ENCODE measurements at places on chromosomes 16 and 17. TPM values are rescaled to one million over a fixed set of nuclear protein-coding genes. Genes with fewer than 3 reads are reported as not detected.

Gene IL21R
- 0.07 TPM for total RNA-seq

Gene TBC1D3I
- total RNA-seq: 0.35 TPM

Gene TANC2
- 7.3 TPM for total RNA-seq

Gene ACLY
- 289 TPM for total RNA-seq

Gene OR4D1
- 0.15 TPM for total RNA-seq

Gene TBC1D28
- 0.24 TPM for total RNA-seq

Gene NOXO1
- 1.7 TPM for total RNA-seq

Gene KRT33B
- total RNA-seq: not detected

Gene ABCA9
- total RNA-seq: not detected

Gene PLLP
- total RNA-seq: 1.8 TPM

Gene CA7
- 0.55 TPM for total RNA-seq

GRCh38 chr17:80871341-80871740, 120.3 kb upstream of the CHMP6 start:
- H3K36me3 ChIP-seq: peaks cover 12% of the 10 kb centered on the region
- H3K27ac ChIP-seq: no peak overlapping the region
- no peaks in the 10 kb centered on the region for H3K27me3 ChIP-seq

- no peak overlapping the region for H3K4me3 ChIP-seq
- no peaks in the 10 kb centered on the region for H3K4me1 ChIP-seq
- no peaks in the 10 kb centered on the region for H3K27me3 ChIP-seq
- peaks cover 78% of the 10 kb centered on the region for H3K36me3 ChIP-seq
Measured at GRCh38 chr16:3737181-3737580, 19.9 kb upstream of the TRAP1 start.

GRCh38 chr17:68850749-68851510, 104.3 kb downstream of the ABCA8 start:
- no peak for DNase-seq
- H3K27ac ChIP-seq: no peak overlapping the region
- H3K4me3 ChIP-seq: no peak overlapping the region
- H3K36me3 ChIP-seq: no peaks in the 10 kb centered on the region
- no peaks in the 10 kb centered on the region for H3K4me1 ChIP-seq

GRCh38 chr17:3447625-3448024, 14.0 kb upstream of the OR1E2 start:
- no peaks in the 10 kb centered on the region for H3K4me1 ChIP-seq
- H3K4me3 ChIP-seq: no peak overlapping the region
- H3K27ac ChIP-seq: no peak overlapping the region
- no peaks in the 10 kb centered on the region for H3K36me3 ChIP-seq

DNA sequence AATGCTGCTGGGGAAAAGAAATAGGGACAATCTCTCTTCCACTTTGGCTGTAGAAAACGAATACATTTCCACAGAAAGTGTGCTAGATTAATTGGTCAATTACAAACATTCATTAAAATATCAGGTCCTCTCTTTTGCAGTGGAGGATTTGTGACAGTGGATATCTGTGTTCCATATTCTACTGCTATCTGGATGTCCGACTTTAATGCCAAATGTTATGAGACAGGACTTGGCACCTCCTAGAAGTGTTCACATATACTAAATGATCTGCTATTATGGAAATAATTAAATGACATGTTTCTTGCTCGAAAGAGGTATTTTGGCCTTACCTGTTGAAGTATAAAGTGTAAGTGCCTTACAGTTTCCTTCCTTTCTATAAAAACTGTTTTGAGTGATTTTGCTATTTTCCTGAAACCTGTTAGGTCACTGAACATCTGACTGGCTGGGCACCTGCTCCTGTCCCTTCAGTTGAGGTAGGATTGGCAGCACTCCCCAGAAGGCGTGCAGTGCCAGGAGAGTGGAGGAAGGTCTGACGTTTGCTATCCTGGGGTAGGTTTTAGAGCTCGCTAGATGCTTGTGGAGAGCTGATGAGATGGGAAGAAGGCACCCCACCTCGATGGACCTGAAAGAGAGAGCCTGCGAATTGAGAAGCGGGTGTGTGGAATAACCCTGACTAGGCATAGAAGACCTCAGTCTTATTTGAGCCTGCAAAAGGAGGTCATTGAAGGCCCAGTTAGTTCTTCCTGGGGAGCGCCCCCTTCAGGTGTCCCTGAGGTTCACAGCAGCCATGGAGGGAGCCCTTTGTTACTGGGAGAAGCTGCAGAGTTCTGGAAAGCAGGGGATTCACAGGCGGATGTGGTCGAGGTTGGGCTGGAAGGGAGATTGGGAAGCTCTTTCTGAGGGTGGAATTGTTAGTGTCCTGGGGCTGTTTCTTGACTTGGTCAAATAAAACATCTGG, 159.4 kb upstream of the ZNF267 start:
- no peak overlapping the region for H3K27ac ChIP-seq
- no peaks in the 10 kb centered on the region for H3K27me3 ChIP-seq
- peak; percentile 66 for DNase-seq

GRCh38 chr17:17516941-17517720, 20.9 kb upstream of the RASD1 start:
- DNase-seq: no peak
- H3K4me3 ChIP-seq: no peak overlapping the region
- peaks cover 4% of the 10 kb centered on the region for H3K36me3 ChIP-seq
- no peak overlapping the region for H3K27ac ChIP-seq
- no peaks in the 10 kb centered on the region for H3K27me3 ChIP-seq

- no peaks in the 10 kb centered on the region for H3K27me3 ChIP-seq
- H3K27ac ChIP-seq: no peak overlapping the region
- H3K36me3 ChIP-seq: no peaks in the 10 kb centered on the region
- DNase-seq: no peak
- peaks cover 7% of the 10 kb centered on the region for H3K4me1 ChIP-seq
Measured at GRCh38 chr16:20045886-20046285, 27.8 kb downstream of the GPR139 start.

- no peak overlapping the region for H3K27ac ChIP-seq
- H3K27me3 ChIP-seq: no peaks in the 10 kb centered on the region
- H3K36me3 ChIP-seq: no peaks in the 10 kb centered on the region
- H3K4me3 ChIP-seq: no peak overlapping the region
Measured at GRCh38 chr16:52925143-52925542, 127.6 kb downstream of the CHD9NB start.

GRCh38 chr17:65359016-65359415, 202.4 kb downstream of the AXIN2 start:
- H3K27me3 ChIP-seq: no peaks in the 10 kb centered on the region
- no peak overlapping the region for H3K4me3 ChIP-seq
- H3K4me1 ChIP-seq: no peaks in the 10 kb centered on the region
- H3K27ac ChIP-seq: no peak overlapping the region

DNA sequence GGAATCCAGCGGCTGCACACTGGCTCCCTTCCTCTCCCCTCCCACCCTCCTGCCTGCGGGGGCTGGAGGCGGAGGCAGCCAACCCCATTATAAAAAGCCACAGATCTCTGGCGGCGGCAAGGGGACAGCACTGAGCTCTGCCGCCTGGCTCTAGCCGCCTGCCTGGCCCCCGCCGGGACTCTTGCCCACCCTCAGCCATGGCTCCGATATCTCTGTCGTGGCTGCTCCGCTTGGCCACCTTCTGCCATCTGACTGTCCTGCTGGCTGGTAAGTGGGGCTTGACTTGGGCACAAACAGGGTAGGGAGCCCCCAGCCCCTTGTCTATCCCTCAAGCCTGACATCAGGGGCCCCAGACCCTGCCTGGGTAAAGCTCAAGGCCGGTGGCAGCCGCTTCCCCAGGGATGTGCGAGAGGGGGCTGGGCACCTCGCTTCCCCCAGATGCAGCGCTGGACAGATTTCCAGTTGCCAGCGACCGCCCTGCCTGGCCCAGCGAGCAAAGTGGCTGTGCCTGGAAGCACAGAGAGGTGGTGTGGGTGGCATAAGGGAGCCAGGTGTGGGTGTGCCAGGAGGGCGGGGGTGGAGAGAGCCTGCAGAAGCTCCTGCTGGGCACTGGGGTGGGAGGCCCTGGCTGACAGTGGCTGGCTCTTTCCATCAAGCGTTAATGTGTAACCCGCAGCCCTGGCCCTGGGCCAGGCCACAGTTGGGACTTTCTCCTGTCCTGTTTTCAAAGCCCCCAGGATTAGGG, at the start of gene CX3CL1:
TSS of gene CX3CL1 (plus strand) at position 119 of the 745 bp plus-strand sequence. CDS start at position 198, 79 bp downstream.
- peak within 1 kb of the TSS; percentile 68 for H3K4me3 ChIP-seq
- no peaks in the 10 kb centered on the region for H3K36me3 ChIP-seq
- peak; percentile 86 for DNase-seq
- H3K27me3 ChIP-seq: no peaks in the 10 kb centered on the region
- H3K4me1 ChIP-seq: peaks cover 3% of the 10 kb centered on the region

GRCh38 chr16:68372381-68372720, 61.5 kb downstream of the PRMT7 start:
- H3K27me3 ChIP-seq: no peaks in the 10 kb centered on the region
- H3K4me3 ChIP-seq: no peak overlapping the region
- no peaks in the 10 kb centered on the region for H3K36me3 ChIP-seq
- no peak overlapping the region for H3K27ac ChIP-seq
- no peak for DNase-seq

DNA sequence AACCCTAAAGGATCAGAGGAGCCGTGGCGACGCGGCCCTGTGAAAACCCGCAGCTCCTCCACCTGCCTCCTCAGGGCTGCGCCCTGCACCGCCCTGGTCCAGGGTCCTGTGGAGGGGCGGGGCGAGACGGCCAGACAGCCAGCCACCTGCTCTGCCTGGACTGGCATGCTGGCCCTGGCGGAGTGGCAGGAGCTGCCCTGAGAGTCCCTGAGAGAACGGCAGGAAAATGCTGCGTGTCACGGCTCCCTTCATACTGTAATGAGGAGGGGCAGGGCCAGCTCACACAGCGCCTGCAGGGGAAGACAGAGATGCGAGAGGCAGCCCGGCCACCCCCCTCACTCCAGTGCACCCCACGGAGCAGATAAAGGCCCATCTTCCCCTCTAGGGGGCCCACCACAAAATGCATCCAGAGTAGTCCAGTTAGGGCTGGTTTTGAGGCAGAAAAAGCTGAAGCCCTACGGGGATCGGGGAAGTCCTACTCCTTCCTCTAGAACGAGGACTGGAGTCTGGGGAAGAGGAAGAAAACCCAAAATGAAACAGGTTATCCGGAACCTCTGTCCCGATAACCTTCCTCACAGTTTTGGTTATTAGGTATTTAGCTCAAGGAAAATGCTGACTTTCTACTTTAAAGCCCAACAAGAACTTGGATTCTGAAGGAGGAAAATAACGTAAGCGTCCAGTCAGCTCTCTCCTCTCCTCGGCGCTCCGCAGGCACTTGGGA, 97.6 kb upstream of the DNAH17 start:
- no peak overlapping the region for H3K27ac ChIP-seq
- no peaks in the 10 kb centered on the region for H3K27me3 ChIP-seq
- no peaks in the 10 kb centered on the region for H3K36me3 ChIP-seq
- H3K4me3 ChIP-seq: no peak overlapping the region

DNA sequence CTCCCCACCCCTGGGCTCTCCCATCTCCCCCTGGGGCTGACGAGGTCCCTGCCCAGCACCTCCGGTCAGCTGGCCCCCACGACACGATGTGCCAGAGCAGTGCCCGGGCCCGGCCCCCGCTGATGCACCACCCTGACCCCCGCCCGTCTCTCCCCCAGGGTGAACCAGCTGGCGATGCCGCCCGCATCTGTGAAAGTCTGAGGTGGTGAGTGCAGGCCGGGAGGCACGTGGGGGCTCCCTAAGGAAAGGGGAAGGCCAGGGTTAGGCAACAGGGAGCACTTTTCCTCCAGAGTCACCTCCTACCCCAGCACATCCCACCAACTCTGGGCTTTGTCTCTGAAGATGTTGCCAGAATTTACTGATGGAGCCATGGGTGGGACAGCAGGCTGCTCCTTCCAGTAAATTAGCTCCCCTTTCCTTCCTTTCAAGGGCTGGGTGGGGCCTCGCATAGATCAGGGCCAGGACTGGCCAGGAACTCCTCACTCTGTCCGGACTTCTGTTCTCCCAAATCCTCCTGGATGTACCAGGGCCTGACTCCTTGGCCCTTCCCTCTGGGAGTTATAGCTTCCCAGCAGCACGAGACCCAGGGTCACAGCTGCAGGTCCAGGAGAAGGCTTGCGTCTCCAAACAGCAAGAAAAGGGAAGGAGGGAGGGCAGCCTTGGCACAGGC, 18.3 kb downstream of the MYBBP1A start:
- no peak for DNase-seq
- peaks cover 23% of the 10 kb centered on the region for H3K36me3 ChIP-seq
- H3K27ac ChIP-seq: no peak overlapping the region
- H3K27me3 ChIP-seq: peaks cover 2% of the 10 kb centered on the region

DNA sequence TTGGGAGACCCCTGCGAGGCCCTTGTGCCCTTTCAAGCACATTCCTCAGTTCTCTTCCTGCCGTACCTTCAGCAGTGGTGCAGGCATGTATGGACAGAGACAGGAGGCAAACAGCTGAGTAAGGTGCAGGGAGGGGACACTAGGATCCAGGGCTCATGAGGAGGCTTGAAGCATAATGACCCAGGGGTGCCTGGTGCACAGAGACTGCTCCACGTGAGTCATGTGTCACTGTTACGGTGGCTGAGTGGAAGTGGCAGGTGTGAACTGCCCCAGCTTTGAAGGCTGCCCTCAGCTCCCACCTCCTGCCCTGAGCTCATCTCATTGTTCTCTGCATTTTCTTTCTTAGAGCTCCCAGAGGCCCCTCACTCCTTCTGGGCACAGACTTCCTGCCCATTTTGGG, 124.8 kb downstream of the NTN1 start:
- DNase-seq: no peak

- no peak overlapping the region for H3K27ac ChIP-seq
- H3K36me3 ChIP-seq: peaks cover 31% of the 10 kb centered on the region
- DNase-seq: no peak
Measured at GRCh38 chr16:3716831-3717234, 491 bp downstream of the TRAP1 start.

GRCh38 chr17:50638966-50639713, 4.5 kb downstream of the ABCC3 start:
- peak; percentile 67 for DNase-seq
- H3K27me3 ChIP-seq: peaks cover 12% of the 10 kb centered on the region
- no peak overlapping the region for H3K4me3 ChIP-seq
- H3K27ac ChIP-seq: no peak overlapping the region
- no peaks in the 10 kb centered on the region for H3K4me1 ChIP-seq

DNA sequence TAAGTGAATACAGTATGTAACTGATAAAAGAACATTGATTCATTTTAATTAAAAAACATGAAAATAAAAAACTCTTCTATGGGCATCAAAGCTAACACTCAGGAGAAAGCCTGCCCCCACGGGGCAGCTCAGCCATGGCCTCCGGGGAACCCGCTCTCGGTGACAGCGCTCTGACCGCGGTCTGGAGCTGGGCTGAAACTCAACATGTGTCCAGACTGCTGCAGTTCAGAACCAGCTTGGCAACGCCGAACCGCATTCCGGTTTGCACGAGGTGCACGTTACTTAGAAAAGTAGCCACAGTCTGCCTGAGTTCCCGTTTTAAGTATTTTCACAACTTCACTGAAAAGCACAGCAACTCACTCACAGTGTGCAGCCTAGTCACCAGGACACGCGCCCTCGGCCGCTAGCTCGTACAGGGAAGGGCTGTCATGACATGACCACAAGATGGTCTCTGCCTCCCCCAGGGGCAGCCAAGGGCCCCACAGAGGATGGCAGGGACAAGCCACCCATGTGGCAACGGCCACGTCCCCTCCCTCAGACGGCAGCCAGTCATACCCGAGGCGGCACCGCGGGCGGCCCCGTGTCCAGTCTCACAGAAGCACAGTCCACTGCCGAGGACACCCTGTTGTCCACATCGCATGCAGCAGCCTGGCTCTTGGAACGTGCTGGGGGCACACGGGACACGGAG, 77.1 kb upstream of the METRNL start:
- peaks cover 17% of the 10 kb centered on the region for H3K36me3 ChIP-seq
- H3K4me1 ChIP-seq: no peaks in the 10 kb centered on the region
- no peak overlapping the region for H3K27ac ChIP-seq
- DNase-seq: no peak
- no peaks in the 10 kb centered on the region for H3K27me3 ChIP-seq
